Right ventricle myocardium superior (tissue), 1 donor: ENCODE measurements at places on chromosomes 3 and 15. TPM values are rescaled to one million over a fixed set of nuclear protein-coding genes. Genes with fewer than 3 reads are reported as not detected.
A peak's percentile ranks its signal among the peaks of the same experiment; 100 is the strongest.

DNA sequence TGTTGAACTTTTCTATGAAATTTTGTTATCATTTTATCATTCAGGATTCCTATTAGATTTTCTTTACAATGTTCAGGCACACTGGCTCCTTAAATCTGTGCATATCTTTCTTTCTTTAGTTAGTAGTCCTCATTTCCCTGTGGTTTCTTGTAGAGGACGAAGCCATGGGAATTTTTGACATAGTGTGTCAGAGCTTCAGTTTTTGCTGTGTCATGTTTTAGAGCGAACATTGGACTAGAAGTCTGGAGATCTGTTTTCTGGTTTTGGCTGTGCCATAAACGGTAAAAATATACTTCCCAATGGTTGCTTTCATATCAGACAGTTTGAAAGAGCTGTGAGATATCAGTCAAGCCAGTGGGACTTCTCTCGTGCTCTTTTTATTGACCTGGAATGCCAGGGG, 105.2 kb downstream of the CHCHD4 start:
- DNase-seq, result no peak

DNA sequence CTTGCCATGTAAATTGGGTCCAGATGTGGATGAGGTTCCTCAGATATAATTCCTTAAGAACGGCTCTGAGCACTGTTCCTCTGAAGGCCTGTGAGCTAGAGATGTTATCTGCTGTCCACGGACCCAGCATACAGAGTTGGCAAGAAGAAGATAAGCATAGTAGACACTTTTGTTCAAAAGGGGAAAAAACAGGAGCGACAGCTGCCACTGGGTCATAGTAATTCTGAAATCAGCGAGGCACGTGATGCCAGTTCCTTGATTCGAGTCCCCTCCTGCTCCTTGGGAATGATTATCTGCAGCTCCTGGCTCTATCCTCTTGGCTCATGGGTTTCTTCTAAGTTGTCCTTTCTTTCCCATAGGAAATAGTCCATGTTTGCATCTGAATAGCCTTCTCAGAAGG, 2.5 kb upstream of the RAB7A start:
- no peak for DNase-seq

DNA sequence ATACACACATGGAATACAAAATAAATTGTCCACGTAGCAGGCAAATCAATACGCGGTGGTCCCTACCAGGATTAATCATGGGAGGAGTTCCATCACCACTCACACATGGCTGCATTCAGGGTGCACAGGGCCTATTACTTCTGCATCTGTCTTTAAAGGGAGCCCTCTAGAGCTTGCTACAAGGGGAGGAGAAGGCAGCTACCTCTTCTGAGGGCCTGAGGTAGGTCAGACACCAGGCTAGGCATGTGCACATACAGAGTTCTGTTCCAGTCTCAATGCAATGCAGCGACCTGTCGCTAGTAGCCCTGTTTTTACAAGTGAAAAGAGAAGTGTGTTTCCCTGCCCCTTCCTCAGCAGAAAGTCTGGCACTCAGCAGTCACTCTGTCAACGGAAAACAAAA, 102.7 kb downstream of the ROBO2 start:
- DNase-seq, result no peak

GRCh38 chr3:94336046-94336753, 273.3 kb downstream of the NSUN3 start:
- DNase-seq, result no peak

GRCh38 chr3:179091113-179091512, 19.5 kb upstream of the ZMAT3 start:
- no peak for DNase-seq

- no peak for DNase-seq
Observed at GRCh38 chr3:135944831-135945230, 20.7 kb upstream of the PPP2R3A start.

GRCh38 chr3:40754994-40755393, 230.2 kb downstream of the ZNF621 start:
- DNase-seq, result no peak

GRCh38 chr3:53168175-53168923, 7.3 kb downstream of the PRKCD start:
- peak; percentile 66 for DNase-seq

- peak; percentile 39 for DNase-seq
Observed at GRCh38 chr15:101477851-101478362, 11.6 kb downstream of the PCSK6 start.

DNA sequence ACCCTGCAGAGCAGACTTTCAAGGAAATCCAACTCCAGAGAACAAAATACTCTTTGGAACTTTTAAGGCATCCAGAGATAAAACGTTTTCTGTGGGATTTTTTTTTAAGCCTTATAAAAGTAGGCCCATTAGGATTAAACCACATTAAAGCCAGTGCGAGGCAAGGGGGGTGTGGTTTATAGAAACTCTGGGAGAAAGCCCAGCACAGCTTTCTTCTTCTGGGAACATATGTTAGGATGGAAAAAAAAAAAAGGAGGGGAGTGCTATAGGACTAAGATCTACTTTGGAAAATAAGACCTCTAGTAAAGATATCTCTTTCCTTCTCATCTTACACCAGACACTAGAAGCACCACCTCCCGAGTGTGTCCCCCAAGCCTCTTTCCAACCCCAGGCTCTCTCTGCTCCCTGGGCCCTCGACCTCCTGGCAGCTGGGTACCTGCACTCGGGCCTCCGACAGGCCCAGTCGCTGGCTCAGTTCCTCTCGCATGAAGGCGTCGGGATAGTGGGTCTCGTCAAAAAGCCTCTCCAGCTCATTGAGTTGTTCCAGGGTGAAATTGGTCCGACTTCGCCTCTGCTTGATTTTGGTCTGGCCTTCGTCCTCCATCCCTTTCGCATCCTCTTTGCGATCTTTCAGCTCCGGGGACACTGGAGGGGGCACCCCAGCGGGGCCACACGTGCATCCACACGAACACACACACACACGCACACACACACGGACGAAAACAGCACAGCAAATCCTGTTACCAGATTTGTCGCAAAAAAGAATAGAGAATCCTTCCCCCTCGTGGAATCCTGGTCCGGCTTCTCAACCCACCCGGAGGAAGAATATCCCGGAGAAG, 3.8 kb downstream of the SHOX2 start:
- DNase-seq, result no peak

- DNase-seq, result no peak
Observed at GRCh38 chr3:74469151-74469550, 145.3 kb downstream of the CNTN3 start.

DNA sequence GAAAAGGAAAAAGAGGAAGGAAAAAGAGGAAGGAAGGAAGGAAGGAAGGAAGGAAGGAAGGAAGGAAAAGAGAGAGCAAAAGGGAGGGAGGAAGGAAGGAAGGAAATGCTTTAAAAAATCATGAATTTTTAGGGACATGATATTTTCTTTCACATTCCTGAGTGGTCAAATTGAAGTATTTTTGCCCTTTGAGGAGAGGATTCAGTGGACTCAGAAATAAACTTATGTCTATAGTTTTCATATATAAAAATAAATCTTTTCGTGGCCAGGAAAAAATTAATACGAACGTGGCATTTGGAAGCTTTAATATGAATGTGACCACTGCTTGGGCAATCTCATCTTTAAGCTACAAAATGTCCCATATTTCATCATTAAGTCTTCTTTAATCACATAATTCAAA, 183.0 kb upstream of the TMCO5A start:
- DNase-seq, result no peak

DNA sequence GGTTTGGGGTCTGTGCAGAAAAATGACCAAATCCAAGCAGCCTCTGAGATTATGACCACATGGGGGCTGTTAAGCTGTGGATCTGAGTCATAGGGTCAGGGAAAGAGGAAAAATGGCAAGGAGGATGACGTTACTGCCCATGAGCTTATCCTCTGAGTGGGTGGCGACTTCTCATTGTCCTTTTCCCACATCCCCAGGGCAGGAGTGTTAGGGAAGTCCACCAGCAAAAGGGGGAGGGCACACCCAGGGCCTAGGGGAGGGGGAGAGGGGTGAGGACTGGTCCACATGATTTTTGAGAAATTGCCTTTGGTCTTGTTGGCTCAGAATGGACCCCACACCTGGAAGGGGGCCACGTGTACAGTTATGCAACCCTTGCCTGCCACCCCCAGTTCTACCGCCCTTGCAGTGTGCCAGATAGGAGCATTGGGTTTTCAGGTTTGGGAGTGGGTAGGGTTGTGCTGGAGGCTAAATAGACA, 2.6 kb downstream of the CD276 start:
- DNase-seq, result no peak

Gene SYNPR
- not detected for total RNA-seq

Gene FES
- total RNA-seq, result 17.1 TPM

Gene MINAR1
- total RNA-seq, result 0.03 TPM

Gene ACAN
- total RNA-seq, result 0.13 TPM

Gene TMEM202
- total RNA-seq, result not detected

Gene MIX23
- total RNA-seq, result 25.0 TPM

Gene FBXL22
- 31.0 TPM for total RNA-seq

Gene STAC
- 0.43 TPM for total RNA-seq
